Muscle of back (tissue), 13 donors: ENCODE measurements at places on chromosomes 6 and 20.

- DNase-seq, result no peak
Measured at GRCh38 chr20:35007891-35008290, 52.2 kb downstream of the MYH7B start.

GRCh38 chr6:85516168-85516567 lies 66.3 kb downstream of the NT5E start:
- DNase-seq, result no peak

DNA sequence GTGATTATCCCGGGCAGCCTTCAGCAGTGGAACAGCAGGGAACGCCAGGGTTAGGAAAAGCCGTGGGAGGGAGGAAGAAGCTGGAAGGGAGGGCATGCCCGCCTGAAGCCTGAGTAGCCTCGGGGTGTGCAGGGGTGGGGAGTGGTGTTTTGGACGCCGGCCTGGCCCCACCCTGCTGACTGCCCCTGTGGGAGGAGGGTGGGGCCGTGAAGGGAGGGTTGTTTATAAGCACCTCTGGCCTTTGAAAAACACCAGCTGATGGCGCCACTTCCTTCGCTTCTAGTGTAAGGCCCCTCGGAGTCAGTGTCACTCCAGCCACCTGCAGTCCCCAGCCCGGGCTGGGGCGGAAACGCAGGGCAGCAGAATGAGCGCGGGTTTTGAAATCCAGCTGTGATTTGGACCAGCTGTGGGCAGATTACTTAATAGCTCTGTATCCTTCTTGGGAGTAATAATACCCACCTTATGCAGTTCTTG lies 52.8 kb upstream of the BMP6 start:
- peak; percentile 52 for DNase-seq

- no peak for DNase-seq
Measured at GRCh38 chr6:5906842-5907241, 99.9 kb downstream of the NRN1 start.

- no peak for DNase-seq
Measured at GRCh38 chr20:52630138-52630537, 342.0 kb upstream of the TSHZ2 start.

DNA sequence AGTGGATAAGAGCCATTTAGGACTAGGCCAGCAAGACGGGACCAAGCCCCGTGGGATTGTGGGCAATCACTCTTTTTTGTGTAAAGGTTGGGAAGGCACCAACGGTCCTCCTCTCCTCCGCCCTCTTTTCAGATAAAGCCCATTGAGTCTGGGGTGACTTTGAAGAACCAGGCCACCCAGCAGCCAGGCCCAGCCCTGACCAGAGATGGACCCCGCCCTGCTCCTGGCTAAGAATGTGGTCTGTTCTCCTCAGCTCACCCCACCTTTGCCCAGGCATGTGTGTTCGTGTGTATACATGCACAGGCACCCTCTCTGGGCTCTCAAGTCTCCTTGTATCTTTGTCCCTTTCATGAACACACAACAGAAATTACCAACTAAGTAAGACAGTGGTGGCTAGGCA lies 9.1 kb downstream of the SDC4 start:
- DNase-seq, result no peak

DNA sequence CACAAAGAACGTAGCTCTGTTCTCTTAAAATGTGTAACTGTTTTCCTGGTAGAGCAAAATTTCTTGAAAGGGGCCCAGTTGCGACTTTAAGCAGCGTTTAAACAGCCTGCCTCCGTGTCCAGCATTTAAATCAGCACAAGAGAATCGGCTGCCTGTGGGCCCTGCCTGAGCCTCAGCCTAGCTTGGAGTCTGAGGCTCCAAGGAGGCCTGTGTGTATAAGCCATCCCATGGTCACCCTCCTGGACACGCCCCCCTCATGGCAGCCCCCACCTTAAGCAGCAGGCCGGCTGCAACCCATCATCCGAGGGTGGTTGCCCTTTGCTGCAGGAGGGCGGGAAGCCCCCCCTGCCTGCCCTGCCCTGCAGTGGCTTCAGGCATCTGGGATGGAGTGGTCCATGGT lies 18.9 kb downstream of the SDCBP2 start:
- DNase-seq, result no peak

DNA sequence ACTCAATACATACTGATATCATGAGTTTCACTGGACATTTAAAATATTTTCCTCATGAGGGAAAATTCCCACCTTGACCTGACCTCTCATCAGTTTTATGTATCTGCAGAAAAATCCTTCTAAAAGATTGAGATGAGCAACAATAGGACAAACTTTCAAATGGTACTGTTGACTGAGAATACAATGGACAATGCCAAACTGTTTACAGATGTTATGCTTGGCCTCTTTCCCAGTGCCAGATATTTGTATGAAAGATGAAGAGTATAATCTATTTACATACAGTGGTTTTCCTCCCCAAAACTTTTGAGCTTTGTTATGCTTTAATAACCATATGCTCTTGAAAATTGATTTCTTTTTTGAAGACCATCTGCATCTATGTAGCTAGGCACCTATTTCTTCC lies 245.1 kb upstream of the RSPO3 start:
- no peak for DNase-seq

DNA sequence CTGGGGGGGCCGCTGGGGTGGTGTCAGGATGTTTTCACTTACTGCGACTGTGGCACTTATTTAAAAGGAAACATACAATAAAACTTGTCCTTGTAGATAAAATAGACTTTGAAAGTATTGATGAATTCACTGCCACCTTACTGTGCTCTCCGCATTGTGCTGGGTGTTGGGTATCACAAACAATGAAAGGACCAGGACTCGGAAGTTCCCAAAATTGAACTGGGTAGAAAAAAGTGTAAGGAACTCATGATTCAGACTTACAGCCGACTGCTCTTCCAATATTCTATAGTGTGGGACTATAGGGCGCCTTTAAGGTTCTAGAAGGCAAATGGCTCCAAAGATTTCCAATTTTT lies 32.1 kb upstream of the ID4 start:
- DNase-seq, result peak; percentile 24

GRCh38 chr6:147707524-147707923 lies 199.0 kb downstream of the SAMD5 start:
- no peak for DNase-seq

DNA sequence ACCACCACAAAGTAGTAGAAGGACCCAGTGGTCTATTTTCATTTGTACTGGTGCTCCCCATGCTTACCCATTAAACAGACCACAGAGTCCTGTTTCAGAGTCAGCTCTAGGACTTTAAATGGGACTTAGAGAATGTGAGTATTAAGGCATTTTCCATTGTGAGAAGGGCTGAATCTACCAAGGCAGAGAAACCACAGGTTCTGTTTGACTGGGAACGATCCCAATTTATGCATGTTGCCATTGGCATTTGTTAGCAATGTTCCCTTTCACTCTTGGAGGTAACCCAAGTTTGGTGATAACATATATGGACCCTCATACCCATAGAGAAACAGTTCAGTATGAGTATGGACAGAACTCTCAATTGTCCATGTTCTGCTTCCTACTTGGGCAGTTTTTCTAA lies 672.8 kb downstream of the KIF16B start:
- no peak for DNase-seq

- DNase-seq, result no peak
Measured at GRCh38 chr6:82767447-82767846, 298.2 kb downstream of the UBE3D start.

GRCh38 chr20:25065625-25066338 lies 7.8 kb upstream of the ACSS1 start:
- DNase-seq, result peak; percentile 84

GRCh38 chr20:4942331-4942730 lies 59.0 kb downstream of the SLC23A2 start:
- DNase-seq, result no peak

DNA sequence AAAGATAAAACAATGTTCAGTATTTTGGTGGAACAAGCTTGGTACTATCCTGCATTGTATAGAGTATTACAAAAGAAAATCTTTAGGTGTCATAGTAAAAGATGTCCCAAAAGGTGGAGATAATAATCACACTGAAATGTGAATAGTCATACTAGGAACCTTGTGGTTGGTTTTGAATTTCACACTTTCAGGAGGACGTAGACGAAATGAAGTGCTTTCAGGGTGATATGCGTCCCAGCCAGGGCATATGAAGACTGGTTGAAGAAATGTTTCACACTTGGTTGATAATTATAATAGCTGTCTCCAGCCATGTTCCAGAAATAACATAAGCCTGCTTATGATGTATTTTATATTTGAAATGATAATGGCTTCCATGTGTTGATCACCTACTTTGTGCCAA lies 60.4 kb downstream of the SCAND1 start:
- DNase-seq, result no peak

- peak; percentile 91 for DNase-seq
Measured at GRCh38 chr6:105601541-105602236, 198.8 kb upstream of the PREP start.
